Psoas muscle (tissue), 8 donors: ENCODE measurements at places on chromosomes 1 and 21. TPM values are rescaled to one million over a fixed set of nuclear protein-coding genes. Genes with fewer than 3 reads are reported as not detected.
A peak's percentile ranks its signal among the peaks of the same experiment; 100 is the strongest.

DNA sequence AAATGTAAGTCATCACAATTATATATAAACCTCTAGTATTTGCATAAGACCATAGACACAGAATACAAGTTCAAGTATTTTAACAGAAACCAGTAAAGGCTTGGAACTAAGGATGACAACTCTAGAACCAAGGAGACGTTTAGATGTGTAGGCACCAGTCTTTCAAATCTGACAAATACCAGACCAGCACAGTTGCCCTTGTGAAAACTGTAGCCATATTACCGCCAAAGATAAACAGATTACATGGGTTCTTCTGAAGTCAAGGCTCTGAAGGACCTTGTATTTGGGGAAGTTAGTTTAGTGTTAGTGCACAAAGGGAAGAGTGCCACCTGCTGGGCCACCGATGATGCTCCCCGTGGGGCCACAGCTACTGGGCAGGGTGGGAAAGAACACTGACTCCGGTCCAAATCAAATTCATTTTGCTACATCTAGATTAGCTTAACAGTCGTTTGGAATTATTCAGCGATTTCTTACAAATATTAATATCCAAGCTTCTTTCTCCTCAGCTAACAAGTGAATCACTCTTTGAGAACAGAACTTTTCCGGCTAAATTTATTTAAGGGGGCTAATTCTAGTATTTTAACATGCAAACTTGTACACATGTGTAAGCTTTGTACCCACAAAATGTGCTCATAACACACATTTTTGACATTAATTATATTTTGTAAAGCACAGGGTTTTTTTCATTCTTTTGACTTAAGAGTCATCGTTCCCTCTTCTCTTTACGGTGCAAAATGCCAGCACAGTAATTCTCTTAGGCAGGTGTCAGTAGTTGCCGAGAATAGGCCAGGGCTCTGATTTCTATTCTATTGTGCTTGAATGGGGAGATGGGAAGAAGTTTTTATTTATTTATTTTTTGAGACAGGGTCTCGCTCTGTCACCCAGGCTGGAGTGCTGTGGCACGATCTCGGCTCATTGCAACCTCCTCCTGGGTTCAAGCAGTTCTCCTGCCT lies 8.0 kb upstream of the NIBAN1 start:
- peak; percentile 88 for DNase-seq

DNA sequence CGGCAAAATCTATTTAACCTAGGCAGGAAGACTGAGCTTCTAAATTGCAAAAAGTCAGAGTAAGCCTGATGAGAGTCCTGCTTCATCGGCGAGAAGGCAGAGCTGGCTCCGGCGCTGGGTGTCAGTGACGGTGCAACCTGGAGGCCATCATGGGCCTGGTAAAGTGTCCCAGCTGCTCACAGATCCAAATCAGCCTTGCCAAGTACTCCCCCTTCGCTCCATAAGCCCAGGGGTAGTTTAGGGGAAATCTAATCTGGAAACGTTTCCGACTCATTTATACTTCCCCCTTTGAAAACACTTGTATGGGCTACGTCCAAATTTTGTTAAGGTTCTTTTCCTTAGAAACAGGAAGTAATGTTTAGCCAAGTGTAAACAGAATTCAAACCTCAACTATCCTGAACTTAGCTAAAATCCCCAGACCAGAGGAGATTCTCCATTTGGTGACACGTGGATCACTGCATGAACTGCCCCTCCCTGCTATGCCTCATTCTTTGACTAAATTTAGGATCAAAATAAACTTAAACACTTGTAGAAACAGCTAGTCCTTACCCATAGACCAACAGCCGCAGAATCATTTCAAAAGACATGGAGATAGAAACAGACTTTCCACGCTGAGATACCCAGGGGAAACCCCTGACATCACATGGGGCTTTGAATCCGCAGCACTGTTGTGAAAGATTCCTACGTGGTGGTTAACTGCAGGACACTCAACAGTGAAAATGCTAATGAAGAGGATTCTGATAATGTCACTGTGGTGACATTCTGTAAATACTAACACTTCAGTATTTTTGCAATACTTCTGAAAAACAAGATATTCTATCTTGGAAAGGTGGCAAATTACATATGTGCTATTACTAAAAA lies 172.7 kb downstream of the TGFBR3 start:
- peak; percentile 77 for DNase-seq

- no peak for DNase-seq
Observed at GRCh38 chr1:232222614-232223013, 407.3 kb downstream of the SIPA1L2 start.

Gene RUNX3
- total RNA-seq: 0.28 TPM

Gene MYOC
- 12.6 TPM for total RNA-seq

Gene BEND5
- 3.3 TPM for total RNA-seq

Gene DMBX1
- not detected for total RNA-seq

DNA sequence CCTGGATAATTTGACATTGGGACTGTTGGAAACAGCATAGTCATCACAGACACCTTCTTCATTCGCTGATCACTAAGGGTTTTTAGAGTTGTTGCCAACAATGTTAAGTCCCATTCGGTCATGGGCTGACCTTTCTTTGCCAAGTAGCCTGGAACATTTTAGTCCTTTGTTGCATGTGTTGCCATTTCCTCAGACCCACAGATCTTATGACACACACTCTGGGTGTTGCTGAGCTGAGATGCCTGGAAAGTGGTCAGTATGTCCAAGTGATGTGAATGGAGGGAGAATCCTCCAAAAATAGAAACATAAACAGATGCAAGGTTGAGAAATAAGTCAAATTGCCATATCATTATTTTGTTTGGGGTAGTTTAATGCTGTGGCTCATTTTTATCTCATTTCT lies 61.5 kb upstream of the GJA5 start:
- no peak for DNase-seq

Gene TTC4
- 27.2 TPM for total RNA-seq

Gene MANEAL
- total RNA-seq: 3.4 TPM

Gene KLF17
- total RNA-seq: not detected

Gene L1TD1
- total RNA-seq: not detected

DNA sequence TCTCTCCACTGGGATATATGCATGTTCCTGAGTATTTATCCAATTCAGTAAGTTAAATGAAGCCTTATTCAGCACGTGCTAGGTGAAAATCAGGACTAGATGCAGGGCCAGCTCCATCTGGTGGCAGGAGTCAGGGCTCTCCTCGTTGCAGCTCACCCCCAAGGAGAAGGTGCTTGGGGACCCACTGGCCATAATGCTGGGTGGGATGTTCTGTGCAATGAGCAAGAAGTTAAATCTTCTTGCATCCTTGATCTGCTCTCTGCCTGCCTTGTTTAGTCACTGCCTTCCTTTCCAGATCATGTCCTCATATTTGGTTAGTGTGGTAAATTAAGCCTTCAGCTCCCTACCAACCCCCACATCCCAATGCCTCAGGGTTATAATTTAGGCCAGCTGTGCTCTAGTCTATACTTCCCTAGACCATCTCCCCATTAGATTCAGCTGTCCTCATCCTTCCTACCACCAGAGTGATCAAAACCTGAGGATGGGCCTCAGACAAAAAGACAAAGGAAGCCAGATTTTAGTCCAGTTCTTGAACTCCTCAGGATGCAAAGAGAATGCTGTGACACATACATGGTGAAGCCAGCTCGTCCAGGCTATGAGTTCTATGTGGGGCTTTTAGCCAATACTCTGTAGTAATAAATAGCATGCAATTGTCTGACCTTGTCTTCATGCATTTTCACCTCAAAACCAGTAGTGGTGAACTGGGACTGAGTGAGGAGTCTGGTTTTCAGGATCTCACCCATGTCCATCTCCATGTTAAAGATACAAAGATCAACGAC lies 55.9 kb downstream of the SEC16B start:
- DNase-seq: no peak

GRCh38 chr1:160756849-160757201 lies 17.8 kb downstream of the SLAMF7 start:
- no peak for DNase-seq

Gene RCC1
- 10.8 TPM for total RNA-seq

GRCh38 chr21:18468790-18469189 lies 65.2 kb upstream of the TMPRSS15 start:
- DNase-seq: no peak

GRCh38 chr1:175978926-175979325 lies 228.2 kb downstream of the COP1 start:
- DNase-seq: no peak

Gene GATAD2B
- 53.1 TPM for total RNA-seq

DNA sequence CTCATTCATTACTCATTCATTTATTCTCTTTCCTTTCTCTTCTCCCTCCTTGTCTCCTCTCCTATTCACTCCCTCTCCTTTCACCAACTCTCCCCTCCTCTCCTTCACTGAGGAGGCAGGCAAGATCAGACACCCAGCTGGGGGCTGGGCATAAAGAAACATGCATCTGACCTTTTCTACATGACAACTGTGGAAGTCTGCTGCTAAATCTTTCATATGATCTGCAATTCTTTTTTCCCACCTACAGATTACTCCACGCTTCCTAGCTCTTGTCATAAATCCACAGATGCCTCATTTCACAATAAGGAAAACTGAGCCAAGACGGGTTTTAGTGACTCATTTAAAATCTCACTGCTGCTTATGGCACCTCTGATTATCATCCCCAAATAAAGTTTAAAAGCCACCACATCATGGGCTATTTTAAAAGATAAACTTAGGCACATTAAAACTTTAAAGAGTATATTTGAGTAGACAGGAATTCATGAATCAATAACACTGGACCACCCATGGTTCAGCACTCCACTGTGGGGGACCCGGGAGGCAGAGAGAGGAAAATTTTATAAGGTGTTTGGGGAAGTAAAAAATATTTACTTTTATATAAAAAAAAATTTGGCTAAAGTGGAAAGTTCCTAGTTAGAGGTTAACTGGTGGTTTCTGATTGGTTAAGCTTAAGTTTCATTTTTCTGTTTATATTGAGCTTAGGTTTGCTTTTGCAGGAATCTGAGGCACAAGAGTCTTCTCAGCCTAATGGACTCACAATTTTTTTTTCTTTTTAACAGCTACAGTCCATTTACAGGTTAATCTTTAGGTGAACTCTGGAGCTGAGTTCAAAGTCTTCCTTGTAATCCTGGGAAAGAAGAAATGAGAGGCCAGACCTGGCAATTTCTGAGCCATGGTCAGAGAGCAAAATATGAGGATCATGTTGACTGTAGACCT lies 55.8 kb upstream of the DNAH14 start:
- DNase-seq: no peak

GRCh38 chr1:31976401-31976800 lies 37.3 kb upstream of the KHDRBS1 start:
- no peak for DNase-seq

Gene FCN3
- total RNA-seq: 4.3 TPM

- DNase-seq: peak; percentile 29
Observed at GRCh38 chr1:228050571-228051231, 31.8 kb upstream of the ARF1 start.

- DNase-seq: no peak
Observed at GRCh38 chr1:117672756-117673155, 66.9 kb downstream of the TENT5C start.

Gene LGR6
- total RNA-seq: not detected

DNA sequence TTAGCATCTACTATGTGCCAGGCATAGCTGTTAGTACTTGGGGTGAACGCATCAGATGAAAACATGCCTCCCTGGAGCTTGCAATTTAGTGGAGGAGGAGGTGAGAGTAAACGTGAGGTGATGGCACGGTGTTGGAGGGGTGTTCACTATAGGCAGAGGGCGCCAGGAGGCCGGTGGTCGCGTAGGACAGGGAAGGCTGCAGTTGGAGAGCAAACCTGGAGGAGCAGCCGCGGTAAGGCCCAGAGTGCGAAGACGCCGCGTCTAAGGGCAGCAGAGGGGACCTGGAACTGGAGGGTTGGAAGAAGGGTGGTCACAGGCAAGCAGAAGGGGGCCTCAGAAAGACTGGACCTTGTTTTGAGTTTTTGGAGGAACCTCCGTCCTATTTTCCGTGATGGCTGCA lies 30.2 kb upstream of the TRIM17 start:
- DNase-seq: no peak

DNA sequence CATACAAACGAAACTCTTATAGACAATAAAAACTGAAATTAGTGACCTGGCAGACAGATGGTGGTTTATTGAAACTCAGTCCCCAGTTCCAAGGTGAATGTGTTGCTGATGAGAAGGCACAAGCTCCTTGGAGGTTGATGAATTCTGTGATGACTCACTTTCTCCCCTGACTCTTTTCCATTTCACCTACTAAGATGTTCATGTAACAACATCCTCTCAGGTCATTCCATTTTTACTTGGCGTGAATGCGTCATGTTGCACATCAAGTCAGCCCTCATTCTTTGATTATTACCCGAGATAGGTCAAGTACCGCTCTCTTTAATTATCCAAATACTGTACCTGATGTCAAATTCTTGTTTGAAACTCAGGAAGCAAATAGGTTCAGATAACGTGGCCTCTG lies 10.1 kb upstream of the IL10RB start:
- DNase-seq: no peak

DNA sequence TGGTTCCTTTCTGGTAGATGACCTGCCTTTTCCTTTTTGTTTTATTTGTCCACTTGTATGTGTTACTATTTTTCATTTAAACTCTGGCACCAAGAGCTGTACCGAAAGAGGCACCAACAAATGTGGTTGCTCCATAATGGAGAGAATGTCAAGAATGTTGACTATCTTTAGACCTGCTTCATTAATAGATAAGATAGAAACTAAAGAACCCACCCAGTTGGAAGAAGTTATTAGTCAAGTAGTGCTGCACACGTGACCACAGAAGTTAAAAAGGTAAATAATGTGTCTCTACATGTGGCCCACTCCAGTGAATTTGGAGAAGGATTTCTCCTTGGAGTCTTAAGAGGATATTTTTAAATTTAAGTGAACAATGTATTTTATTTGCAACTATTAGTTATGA lies 9.3 kb downstream of the ATP1A1 start:
- DNase-seq: no peak

- no peak for DNase-seq
Observed at GRCh38 chr1:109625601-109626560, 6.2 kb downstream of the AMPD2 start.

DNA sequence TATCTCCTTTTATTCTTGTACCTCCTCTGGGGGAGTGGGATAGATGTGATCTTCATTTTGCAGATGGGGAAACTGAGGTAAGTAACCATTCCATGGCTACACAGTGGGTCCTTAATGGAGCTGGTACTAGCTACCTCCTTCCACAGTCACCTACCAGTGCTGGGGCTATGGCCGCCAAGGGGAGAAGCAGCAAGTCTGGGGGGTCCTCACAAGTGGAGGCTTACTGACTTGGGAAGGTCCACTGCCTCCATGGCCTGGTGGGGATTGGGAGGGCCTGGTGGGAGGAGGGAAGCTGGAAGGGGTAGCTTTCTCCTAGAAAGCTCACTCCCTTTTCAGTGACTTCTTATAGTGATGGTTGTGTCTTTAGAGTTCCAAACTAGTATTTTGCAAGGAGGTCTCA lies 5.9 kb upstream of the FOXO6 start:
- DNase-seq: no peak

DNA sequence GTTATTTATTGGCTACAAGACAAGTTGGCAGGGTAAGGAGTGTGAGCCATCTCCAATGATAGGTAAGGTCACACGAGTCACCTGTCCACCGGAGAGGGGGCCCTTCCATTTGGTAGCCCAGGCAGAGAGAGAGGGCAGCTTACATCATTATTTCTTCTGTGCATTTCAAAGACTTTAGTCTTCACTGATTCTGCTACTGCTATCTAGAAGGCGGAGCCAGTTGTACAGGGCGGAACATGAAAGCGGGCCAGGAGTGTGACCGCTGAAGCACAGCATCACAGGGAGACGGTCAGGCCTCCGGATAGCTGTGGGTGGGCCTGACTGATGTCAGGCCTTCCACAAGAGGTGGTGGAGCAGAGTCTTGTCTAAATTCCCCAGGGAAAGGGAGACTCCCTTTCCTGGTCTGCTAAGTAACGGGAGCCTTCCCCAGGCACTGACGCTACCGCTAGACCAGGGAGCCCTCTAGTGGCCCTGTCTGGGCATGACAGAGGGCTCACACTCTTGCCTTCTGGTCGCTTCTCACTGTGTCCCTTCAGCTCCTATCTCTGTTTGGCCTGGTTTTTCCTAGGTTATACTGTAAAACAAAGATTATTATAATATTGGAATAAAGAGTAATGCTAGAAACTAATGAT lies 36.7 kb downstream of the ZNF695 start:
- DNase-seq: peak; percentile 62
